ENCODE measurements at places on chromosomes 5 and 9. TPM values are rescaled to one million over a fixed set of nuclear protein-coding genes. Genes with fewer than 3 reads are reported as not detected.

Gene KLF4
- 36.0 TPM for total RNA-seq

- H3K27me3 ChIP-seq: no peaks in the 10 kb centered on the region
- no peaks in the 10 kb centered on the region for H3K36me3 ChIP-seq
- H3K4me3 ChIP-seq: no peak overlapping the region
- H3K27ac ChIP-seq: no peak overlapping the region
- H3K4me1 ChIP-seq: peaks cover 46% of the 10 kb centered on the region
- no peak for DNase-seq
Observed at GRCh38 chr5:125293223-125293622, 546.8 kb upstream of the ZNF608 start.

GRCh38 chr5:151338734-151339133, 8.6 kb downstream of the SLC36A2 start:
- no peak overlapping the region for H3K4me3 ChIP-seq
- no peak overlapping the region for H3K27ac ChIP-seq
- no peak for DNase-seq
- H3K36me3 ChIP-seq: no peaks in the 10 kb centered on the region

GRCh38 chr5:142222225-142222865, 102.5 kb downstream of the SPRY4 start:
- no peaks in the 10 kb centered on the region for H3K36me3 ChIP-seq
- DNase-seq: no peak
- peaks cover 34% of the 10 kb centered on the region for H3K27me3 ChIP-seq
- peaks cover 2% of the 10 kb centered on the region for H3K4me1 ChIP-seq

DNA sequence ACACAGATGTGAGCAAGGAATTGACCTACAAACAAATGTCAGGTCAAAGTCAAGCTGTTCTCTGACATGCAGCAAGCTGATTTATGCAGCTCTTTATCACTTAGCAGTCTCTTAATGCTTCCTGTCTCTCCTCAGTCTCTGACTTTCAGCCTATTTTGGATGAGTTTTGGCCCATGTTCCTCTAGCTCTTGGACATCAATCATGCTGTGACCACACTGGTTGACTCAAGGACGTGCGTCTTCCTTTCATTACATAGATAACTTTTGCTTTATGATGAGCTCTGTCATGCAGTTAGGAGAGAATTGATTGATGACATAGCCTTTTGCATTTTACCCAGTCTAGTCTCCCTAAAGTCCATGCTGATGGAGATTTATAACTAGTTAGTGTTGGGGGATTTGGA, 9.4 kb upstream of the REEP5 start:
- no peaks in the 10 kb centered on the region for H3K36me3 ChIP-seq
- no peak for DNase-seq

DNA sequence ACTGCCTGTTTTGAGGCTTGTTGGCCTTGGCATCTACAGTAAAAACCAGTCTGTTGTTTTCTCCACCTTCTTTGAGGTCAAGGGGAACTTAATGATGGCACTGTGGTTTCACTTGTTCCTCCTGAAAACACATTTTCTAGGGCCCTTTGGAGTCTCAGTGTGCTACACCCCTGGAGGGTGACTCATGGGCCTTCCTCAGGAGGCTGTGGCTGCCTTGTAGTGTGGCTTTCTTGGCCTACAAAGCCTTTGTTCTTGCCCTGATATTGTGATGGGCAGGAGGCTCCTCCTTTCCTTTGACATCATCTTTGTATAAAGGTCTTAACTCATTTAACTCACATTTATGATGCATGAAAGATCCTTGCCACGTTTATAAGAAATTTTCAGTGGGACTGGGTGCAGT, 56.3 kb upstream of the GPBP1 start:
- H3K27ac ChIP-seq: no peak overlapping the region
- no peaks in the 10 kb centered on the region for H3K27me3 ChIP-seq
- H3K36me3 ChIP-seq: peaks cover 1% of the 10 kb centered on the region

Measured in chondrocyte (in vitro differentiated cells).